Osteoblast (primary cell): ENCODE measurements at places on chromosomes 6 and 20. TPM values are rescaled to one million over a fixed set of nuclear protein-coding genes. Genes with fewer than 3 reads are reported as not detected.

The RFX6 gene
- not detected in 2 replicates for total RNA-seq

The TAAR1 gene
- total RNA-seq: not detected in 2 replicates

The RPL10A gene
- 1,373 and 1,488 TPM in 2 replicates for total RNA-seq

The NRM gene
- total RNA-seq: 2.9 and 3.3 TPM in 2 replicates

The PPARD gene
- 12.3 and 13.3 TPM in 2 replicates for total RNA-seq

The PSORS1C2 gene
- not detected in 2 replicates for total RNA-seq

The SNAI1 gene
- total RNA-seq: 1.8 and 2.1 TPM in 2 replicates

The COL10A1 gene
- total RNA-seq: 36.2 and 83.7 TPM in 2 replicates

The MYCT1 gene
- 0.29 and 0.36 TPM in 2 replicates for total RNA-seq

The POM121L2 gene
- total RNA-seq: under 0.01 TPM in 1 of 2 replicates, not detected in the other

The CDSN gene
- total RNA-seq: not detected in 2 replicates

The GJA10 gene
- total RNA-seq: not detected in 2 replicates

The MYBL2 gene
- total RNA-seq: 1.8 and 2.5 TPM in 2 replicates

The REPS1 gene
- 42.4 and 43.1 TPM in 2 replicates for total RNA-seq

The FOXC1 gene
- total RNA-seq: 39.4 and 41.0 TPM in 2 replicates

The C6orf15 gene
- not detected in 2 replicates for total RNA-seq

The PEX3 gene
- 19.2 and 22.1 TPM in 2 replicates for total RNA-seq

The SMLR1 gene
- not detected in 2 replicates for total RNA-seq

The TMEM217 gene
- 2.7 and 3.3 TPM in 2 replicates for total RNA-seq

The HSPA1L gene
- 0.29 and 0.72 TPM in 2 replicates for total RNA-seq

The BIRC7 gene
- total RNA-seq: under 0.01 and 0.29 TPM in 2 replicates

The GOPC gene
- total RNA-seq: 41.8 and 49.6 TPM in 2 replicates

The TASP1 gene
- total RNA-seq: 8.0 and 9.4 TPM in 2 replicates
